Lower lobe of right lung (tissue), 2 donors: ENCODE measurements at places on chromosomes 2 and 18. TPM values are rescaled to one million over a fixed set of nuclear protein-coding genes. Genes with fewer than 3 reads are reported as not detected.
A peak's percentile ranks its signal among the peaks of the same experiment; 100 is the strongest.

GRCh38 chr18:28115149-28115550, 61.8 kb downstream of the CDH2 start:
- H3K36me3 ChIP-seq = no peaks in the 10 kb centered on the region
- no peak overlapping the region for H3K27ac ChIP-seq
- H3K4me3 ChIP-seq = no peak overlapping the region
- no peaks in the 10 kb centered on the region for H3K4me1 ChIP-seq
- no peaks in the 10 kb centered on the region for H3K27me3 ChIP-seq

DNA sequence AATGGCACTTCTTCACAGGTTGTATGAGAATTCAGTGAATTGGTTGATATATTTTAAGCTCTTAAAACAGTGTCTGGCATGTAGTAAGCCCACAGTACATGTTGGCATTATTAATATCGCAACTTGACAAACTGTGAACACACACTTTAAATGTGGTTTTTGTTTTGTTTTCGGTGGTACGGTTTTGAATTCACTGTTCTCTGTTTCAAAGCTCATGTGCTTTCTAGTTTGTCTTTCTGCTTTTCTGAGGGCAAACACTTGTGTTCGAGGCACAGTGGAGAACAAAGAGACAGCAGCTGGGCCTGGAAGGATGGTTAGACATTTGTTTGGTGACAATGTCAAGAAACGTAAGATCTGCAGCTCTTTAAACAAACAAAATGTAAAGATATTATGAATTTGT, 276.5 kb upstream of the MC4R start:
- H3K36me3 ChIP-seq = no peaks in the 10 kb centered on the region
- no peak overlapping the region for H3K27ac ChIP-seq
- no peaks in the 10 kb centered on the region for H3K27me3 ChIP-seq
- DNase-seq = no peak
- H3K4me3 ChIP-seq = no peak overlapping the region

GRCh38 chr18:10101729-10102128, 187.9 kb downstream of the VAPA start:
- H3K27ac ChIP-seq = no peak overlapping the region
- peaks cover 12% of the 10 kb centered on the region for H3K4me1 ChIP-seq
- no peaks in the 10 kb centered on the region for H3K36me3 ChIP-seq
- H3K4me3 ChIP-seq = no peak overlapping the region

POLE4 gene
- 65.4 TPM for total RNA-seq

- DNase-seq = peak; percentile 36
- H3K27ac ChIP-seq = no peak overlapping the region
- peaks cover 11% of the 10 kb centered on the region for H3K27me3 ChIP-seq
- no peaks in the 10 kb centered on the region for H3K4me1 ChIP-seq
These were observed 917 bp upstream of the PRKAG3 start for GRCh38 chr2:218832520-218832919.

MREG gene
- total RNA-seq = 12.7 TPM

CPS1 gene
- 3.0 TPM for total RNA-seq

DNA sequence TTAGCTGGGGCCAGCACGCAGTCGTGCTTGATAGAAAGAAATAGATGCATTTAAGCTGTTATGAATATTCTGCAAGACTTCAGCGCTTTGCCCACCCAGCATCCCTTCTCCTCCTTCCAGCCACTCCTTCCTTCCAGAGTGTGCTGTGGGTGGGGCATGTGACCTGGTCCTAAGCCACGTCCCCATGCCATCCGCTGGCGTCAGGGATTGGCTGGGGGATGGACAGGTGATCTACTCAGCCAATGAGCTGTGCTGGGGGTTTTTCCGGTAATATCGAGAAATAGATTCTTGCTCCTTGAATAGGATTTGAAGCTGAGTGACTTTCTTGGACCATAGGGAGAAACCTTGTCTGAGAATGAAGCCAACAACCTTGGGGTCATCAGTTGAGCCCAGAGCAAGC, 4.8 kb upstream of the ZAP70 start:
- H3K4me3 ChIP-seq = no peak overlapping the region
- H3K27me3 ChIP-seq = peaks cover 7% of the 10 kb centered on the region
- H3K27ac ChIP-seq = no peak overlapping the region
- no peaks in the 10 kb centered on the region for H3K4me1 ChIP-seq
- H3K36me3 ChIP-seq = no peaks in the 10 kb centered on the region

DNA sequence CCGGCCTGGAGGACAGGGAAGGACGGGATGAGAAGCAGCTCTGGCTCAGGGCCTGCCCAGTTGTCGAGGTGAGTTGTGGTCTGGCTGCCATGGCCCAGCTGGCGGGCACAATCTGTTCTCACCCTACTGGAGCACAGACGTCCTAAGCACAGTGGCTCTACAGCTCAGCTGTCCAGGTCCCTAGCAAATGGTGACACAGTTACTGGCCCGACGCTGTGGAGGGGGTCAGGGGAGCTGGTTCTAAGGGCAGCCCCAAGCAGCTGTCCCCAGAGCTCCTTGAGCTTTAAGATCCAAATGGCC, 32.9 kb downstream of the KCNK3 start:
- no peak overlapping the region for H3K27ac ChIP-seq
- H3K27me3 ChIP-seq = peaks cover 16% of the 10 kb centered on the region
- no peak for DNase-seq
- H3K36me3 ChIP-seq = no peaks in the 10 kb centered on the region
- peaks cover 42% of the 10 kb centered on the region for H3K4me1 ChIP-seq

GPBAR1 gene
- 4.6 TPM for total RNA-seq

FAP gene
- total RNA-seq = 3.4 TPM

DNA sequence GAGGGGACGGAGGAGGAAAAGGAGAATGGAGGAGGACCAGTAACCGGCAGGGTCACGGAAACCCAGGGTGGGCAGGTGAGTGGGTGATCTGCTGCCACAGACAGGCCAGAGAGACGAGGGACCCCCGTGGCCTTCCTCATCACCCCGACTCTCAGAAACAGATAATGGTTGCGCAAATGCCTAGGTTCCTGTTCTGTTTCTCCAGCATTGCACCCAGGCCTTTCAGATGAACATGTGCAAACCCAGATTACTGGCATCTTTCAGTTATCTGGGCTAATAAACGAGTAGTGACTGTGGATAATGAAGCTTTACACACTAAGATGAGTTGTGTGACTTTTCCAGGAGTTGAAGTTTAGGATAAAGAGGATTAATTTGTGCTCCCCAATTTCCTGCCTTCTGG, 46.5 kb downstream of the TET3 start:
- H3K27ac ChIP-seq = no peak overlapping the region
- H3K4me3 ChIP-seq = no peak overlapping the region
- no peaks in the 10 kb centered on the region for H3K36me3 ChIP-seq

GRCh38 chr2:72330652-72331051, 183.0 kb upstream of the CYP26B1 start:
- H3K27ac ChIP-seq = no peak overlapping the region
- no peak for DNase-seq
- no peaks in the 10 kb centered on the region for H3K36me3 ChIP-seq
- no peaks in the 10 kb centered on the region for H3K27me3 ChIP-seq
- no peak overlapping the region for H3K4me3 ChIP-seq
- H3K4me1 ChIP-seq = no peaks in the 10 kb centered on the region

ALPP gene
- 6.0 TPM for total RNA-seq

PLGLB1 gene
- total RNA-seq = 2.7 TPM

DNA sequence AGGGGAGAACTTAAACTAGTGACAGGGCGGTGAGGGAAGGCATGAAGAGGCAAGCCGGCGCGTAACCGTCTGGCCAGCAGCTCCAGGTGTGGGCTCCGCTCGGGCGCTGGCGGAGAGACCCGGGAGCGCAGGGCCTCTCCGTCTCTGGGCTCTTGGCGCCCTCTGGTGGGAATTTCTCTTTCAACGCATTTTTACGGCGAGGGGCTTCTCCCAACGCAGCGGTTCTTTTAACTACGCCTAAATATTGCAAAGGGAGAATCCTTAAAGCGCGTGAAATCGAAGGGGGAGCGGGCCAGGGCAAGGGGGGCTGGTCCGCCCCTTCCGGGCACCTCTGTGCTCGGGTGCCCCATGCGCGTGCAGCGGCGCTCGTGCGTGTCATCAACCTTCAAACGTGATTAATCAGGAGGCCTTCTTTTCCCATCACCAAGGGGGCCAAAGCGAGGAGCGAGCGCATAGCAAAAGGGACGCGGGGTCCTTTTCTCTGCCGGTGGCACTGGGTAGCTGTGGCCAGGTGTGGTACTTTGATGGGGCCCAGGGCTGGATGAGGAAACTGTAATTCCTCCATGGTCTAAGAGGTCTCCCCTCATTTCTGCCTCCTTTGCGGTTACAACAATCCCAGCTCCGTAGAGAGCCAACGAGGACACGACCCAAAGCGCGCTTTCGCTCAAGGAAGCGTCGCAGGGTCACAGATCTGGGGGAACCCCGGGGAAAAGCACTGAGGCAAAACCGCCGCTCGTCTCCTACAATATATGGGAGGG, 762 bp upstream of the GAD1 start:
- H3K4me3 ChIP-seq = peak overlapping the region; percentile 47
- H3K36me3 ChIP-seq = no peaks in the 10 kb centered on the region
- peak; percentile 68 for DNase-seq
- peaks cover 81% of the 10 kb centered on the region for H3K27me3 ChIP-seq
- no peak overlapping the region for H3K27ac ChIP-seq

- no peak for DNase-seq
- H3K27ac ChIP-seq = no peak overlapping the region
- no peaks in the 10 kb centered on the region for H3K4me1 ChIP-seq
These were observed 81.4 kb upstream of the VRK2 start for GRCh38 chr2:57965219-57965618.

DNA sequence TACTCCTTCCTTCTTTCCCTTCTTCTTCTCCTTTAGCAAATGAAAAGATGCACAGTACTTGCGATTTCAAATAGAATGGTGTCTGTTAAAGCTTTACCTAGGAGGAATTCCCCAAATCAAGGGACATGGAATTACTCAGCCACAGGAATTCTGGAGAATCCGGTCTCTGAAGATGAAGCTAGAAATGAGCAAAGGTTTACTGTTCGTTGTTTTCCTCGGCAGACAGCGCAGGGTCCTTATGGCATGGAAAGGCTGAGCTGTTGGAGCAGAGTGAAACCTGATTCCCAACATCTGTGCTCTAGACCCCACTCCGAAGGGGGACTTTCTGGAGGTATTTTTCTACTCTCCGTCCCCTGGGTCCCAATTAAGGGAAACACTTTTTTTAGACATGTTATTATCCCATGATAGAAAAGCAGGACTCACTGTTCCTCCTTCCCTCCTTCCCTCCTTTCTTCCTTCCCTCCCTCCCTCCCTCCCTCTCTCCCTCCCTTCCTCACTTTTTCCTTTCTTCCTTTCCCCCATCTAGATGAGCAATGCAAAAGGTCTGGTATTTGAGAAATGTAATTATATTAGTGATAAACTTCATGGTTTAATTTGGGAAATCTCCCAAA, 47.1 kb downstream of the CDCA7 start:
- H3K27me3 ChIP-seq = peaks cover 63% of the 10 kb centered on the region
- no peak for DNase-seq
- H3K4me1 ChIP-seq = peaks cover 7% of the 10 kb centered on the region
- no peak overlapping the region for H3K27ac ChIP-seq

- no peak overlapping the region for H3K27ac ChIP-seq
- H3K4me1 ChIP-seq = no peaks in the 10 kb centered on the region
- no peak overlapping the region for H3K4me3 ChIP-seq
- no peaks in the 10 kb centered on the region for H3K27me3 ChIP-seq
- no peak for DNase-seq
These were observed 68.7 kb upstream of the ALK start for GRCh38 chr2:29990129-29990528.

GRCh38 chr2:96218508-96219131, 10.0 kb upstream of the STARD7 start:
- H3K36me3 ChIP-seq = no peaks in the 10 kb centered on the region
- H3K4me1 ChIP-seq = no peaks in the 10 kb centered on the region
- no peak overlapping the region for H3K4me3 ChIP-seq
- H3K27ac ChIP-seq = no peak overlapping the region

- no peaks in the 10 kb centered on the region for H3K4me1 ChIP-seq
- no peak overlapping the region for H3K27ac ChIP-seq
- no peak overlapping the region for H3K4me3 ChIP-seq
- no peaks in the 10 kb centered on the region for H3K36me3 ChIP-seq
These were observed 226.1 kb upstream of the KLHL14 start for GRCh38 chr18:32998921-32999320.

COLEC12 gene
- total RNA-seq = 79.2 TPM

OR6B2 gene
- total RNA-seq = not detected

GRCh38 chr2:99821039-99821438, 321.4 kb downstream of the AFF3 start:
- H3K27me3 ChIP-seq = no peaks in the 10 kb centered on the region
- no peak for DNase-seq
- no peaks in the 10 kb centered on the region for H3K4me1 ChIP-seq
- no peaks in the 10 kb centered on the region for H3K36me3 ChIP-seq
- H3K27ac ChIP-seq = no peak overlapping the region
- H3K4me3 ChIP-seq = no peak overlapping the region

GRCh38 chr2:39216346-39217191, 27.2 kb downstream of the CDKL4 start:
- no peaks in the 10 kb centered on the region for H3K36me3 ChIP-seq
- no peak overlapping the region for H3K27ac ChIP-seq
- no peaks in the 10 kb centered on the region for H3K27me3 ChIP-seq
- no peak overlapping the region for H3K4me3 ChIP-seq

SULT1C4 gene
- total RNA-seq = 10.6 TPM

- H3K27ac ChIP-seq = no peak overlapping the region
- no peak for DNase-seq
- H3K4me3 ChIP-seq = no peak overlapping the region
- no peaks in the 10 kb centered on the region for H3K36me3 ChIP-seq
- peaks cover 11% of the 10 kb centered on the region for H3K4me1 ChIP-seq
These were observed 145.7 kb upstream of the DLX2 start for GRCh38 chr2:172248381-172248780.

DNA sequence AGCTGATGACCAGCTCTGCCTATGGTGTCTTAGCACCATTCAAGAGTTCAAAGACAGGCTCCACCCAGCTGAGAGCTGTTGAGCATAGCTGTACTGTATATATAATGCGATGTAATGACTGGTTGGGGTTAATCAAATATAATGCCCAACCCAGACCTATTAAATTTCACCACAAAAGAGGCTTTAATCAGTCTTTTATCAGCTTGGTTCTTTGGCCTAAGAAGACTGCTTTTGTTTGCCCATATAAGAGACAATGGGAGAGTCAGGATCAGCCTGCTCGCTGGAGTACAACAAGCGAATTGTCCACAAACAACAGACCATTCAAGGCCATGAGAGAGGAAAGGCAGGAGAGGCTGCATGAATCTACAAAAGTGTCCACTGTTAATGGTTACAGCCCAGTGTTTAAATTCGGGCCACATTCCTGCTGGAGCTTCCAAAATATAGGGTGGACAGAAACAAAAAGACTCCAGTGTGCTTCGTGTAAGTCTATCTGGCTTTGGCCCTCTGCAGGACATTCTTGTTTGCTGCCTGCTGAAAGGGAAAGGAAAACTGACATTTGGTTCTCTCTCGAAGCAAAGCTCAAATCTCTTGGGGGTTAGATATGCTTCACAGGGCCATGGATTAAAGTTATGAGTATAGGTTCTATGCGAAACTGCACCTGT, 299.0 kb upstream of the FBXO11 start:
- no peak overlapping the region for H3K4me3 ChIP-seq
- H3K27ac ChIP-seq = no peak overlapping the region
- no peaks in the 10 kb centered on the region for H3K27me3 ChIP-seq
- peaks cover 26% of the 10 kb centered on the region for H3K4me1 ChIP-seq
- no peaks in the 10 kb centered on the region for H3K36me3 ChIP-seq
- DNase-seq = no peak
